ENCODE measurements at places on chromosomes 13 and 19.
A peak's percentile ranks its signal among the peaks of the same experiment; 100 is the strongest.

- DNase-seq = no peak
These were observed 1419.4 kb upstream of the SLC10A2 start for GRCh38 chr13:104485571-104485970.

- DNase-seq = peak; percentile 91
These were observed 8.7 kb upstream of the ATP12A start for GRCh38 chr13:24671386-24672113.

- DNase-seq = no peak
These were observed 355.2 kb downstream of the KCNRG start for GRCh38 chr13:50370303-50370950.

DNA sequence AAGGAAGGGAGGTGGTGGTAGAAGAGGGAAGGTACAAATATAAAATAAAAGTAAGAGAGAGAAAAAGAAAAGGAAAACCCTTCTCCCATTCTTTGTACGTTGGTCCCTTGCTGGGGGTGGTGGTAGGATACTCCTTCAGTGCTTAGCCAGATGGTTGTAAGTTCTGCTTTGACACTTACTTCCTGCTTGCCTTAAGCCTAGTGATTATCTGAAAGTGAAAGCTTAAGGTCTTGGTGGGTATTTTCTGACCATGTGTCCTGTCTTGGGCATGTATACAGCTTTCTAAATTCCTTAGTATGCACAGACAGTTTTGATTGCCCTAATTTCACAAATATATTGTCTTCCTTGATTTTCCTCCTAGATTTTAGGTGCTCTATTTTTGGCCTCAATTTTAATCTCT is 314.8 kb downstream of the PCDH17 start:
- DNase-seq = no peak

- DNase-seq = peak; percentile 87
These were observed at the start of gene BRSK1 for GRCh38 chr19:55283548-55284377. Gene BRSK1 (plus strand): TSS chr19:55283997. CDS start chr19:55284443, 446 bp downstream.

GRCh38 chr19:1929021-1929742 is 11.8 kb upstream of the CSNK1G2 start:
- DNase-seq = peak; percentile 82

DNA sequence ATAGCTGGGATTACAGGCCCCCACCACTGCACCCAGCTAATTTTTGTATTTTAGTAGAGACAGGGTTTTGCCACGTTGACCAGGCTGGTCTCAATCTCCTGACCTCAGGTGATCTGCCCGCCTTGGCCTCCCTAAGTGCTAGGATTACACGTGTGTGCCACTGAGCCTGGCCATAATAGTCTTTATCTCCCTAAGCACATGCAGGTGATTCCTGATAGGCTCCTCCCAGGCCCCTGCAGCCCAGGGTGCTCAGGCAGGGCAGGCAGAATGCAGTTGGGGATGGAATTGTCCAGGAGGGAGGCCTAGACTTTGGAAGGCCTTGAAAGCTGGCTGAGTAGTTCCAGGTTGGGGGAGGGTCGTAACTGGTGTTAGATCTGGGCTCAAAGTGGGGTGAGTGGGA is 8.5 kb downstream of the ZNF526 start:
- no peak for DNase-seq

GRCh38 chr19:49229416-49229815 is 71.8 kb downstream of the TRPM4 start:
- no peak for DNase-seq

- DNase-seq = no peak
These were observed 5.7 kb downstream of the AP1M1 start for GRCh38 chr19:16203256-16204004.

DNA sequence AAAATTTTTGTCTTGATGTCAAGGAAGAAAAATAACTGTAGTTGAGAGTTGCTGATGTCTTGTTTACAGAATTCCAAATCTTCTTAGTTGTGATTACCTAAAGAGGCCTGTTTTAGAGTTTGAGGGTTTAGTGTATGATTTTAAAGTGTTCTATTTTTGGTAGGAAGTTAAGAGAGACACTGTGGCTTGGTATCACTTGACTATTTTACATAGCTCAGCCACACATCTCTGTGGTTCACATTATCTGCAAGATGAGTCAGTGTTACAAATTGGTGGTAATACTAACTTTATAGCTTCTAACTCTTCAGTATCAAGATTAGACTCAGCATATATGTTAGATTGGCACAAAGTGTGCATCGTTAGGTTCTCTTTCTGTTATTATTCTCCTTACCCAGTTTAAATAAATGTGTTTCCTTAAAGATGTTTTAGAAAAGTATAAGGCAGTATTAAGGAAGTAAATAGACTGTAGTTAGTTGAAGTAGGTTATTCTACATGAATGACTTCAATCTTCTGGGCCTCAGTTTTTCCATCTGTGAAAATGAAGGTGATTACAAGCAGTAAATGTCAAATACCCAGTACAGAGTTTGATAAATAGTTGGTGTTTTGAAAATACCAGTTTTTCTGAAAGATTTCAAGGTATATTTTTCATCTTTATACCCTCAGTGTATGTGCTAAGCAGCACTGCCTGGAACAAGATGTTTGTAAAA is 33.4 kb downstream of the COG6 start:
- DNase-seq = no peak

DNA sequence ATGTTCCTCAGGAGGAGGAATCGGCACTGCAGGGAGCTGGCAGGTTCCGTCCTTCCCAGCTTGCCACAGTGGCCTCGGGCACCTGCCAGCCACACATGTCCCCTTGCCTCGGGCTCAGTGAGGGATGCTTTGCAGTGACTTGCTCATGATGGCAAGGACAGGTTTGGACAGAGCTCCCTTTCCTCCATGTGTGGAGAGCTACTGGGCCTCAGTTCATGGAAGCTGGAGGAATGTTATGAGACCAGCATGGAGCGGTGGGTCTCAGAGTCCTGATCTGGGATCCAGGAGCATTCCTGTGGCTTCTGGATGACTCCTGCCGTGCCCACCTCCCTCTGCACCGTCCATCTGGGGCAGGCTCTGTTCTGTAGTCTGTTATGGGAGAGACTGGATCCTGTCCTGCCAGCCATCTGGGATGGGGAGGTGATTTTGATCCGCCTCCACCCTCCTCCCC is 59.2 kb downstream of the SIPA1L3 start:
- DNase-seq = no peak

DNA sequence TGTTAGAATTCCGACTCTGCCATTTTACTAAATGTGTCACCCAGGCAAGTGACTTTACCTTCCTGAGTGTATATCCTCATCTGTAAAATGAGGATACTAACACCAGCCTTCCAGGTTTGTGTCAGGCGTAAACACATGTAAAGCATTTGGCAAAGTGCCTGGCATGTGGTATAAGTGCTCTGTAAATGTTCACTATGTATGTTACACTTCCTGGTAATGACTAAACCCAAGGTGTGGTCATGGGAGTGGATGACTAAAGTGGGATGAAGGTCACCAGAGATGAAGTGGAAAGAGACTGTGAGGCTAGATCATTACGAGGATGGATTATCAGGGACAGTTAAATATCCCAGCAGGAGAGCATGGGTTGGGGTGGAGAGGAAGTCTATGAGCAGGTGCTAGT is 25.6 kb downstream of the DEDD2 start:
- peak; percentile 24 for DNase-seq

DNA sequence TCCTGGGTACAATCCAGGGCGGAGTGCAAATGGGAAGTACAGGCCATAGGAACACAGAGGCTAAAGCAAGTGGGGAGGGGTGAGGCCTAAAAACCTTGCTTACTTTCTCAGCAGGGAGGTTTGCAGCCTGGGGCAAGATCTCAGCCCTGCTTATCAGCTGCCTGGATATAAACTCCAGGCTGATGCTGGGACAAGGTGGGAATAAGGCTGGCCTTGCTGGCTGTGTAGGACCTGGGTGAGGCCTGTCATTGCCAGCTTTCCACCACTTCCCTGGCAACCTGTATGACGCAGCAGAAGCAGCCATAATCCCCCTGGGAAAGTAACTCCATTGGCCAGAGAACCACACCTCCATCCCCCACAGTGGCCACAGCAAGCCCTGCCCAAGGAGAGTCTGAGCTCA is 279.1 kb upstream of the ATXN8OS start:
- DNase-seq = no peak

DNA sequence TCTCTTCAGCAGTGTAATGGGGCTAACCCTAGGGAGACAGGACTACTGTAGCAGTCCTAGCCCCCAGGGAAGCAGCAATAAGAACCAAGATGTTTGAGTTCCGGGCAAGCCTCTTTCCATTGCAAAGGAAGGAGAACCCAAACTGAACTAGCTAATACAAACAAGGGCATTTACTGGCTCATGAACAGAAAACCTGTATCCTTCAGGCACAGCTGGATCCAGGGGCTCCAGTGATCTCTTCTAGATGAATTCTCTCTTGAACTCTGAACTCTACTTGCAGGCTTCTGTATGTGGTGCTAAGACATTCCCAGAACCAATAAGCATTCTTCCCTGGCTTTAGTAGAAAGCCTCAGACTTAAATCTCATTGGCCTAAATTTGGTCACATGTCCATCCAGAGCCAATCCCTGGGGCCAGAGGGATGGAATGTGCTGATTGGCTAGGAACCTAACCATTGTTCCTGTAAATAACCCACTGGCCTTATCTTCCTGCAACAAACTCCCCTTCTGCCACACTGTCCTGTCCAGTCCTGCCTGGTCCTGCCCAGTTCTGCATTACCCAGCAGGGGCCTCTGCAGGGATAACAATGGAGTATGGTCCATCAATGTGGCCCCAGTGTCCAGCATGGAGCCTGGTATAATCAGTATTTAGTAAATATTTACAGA is 3.9 kb upstream of the PODNL1 start:
- DNase-seq = no peak

DNA sequence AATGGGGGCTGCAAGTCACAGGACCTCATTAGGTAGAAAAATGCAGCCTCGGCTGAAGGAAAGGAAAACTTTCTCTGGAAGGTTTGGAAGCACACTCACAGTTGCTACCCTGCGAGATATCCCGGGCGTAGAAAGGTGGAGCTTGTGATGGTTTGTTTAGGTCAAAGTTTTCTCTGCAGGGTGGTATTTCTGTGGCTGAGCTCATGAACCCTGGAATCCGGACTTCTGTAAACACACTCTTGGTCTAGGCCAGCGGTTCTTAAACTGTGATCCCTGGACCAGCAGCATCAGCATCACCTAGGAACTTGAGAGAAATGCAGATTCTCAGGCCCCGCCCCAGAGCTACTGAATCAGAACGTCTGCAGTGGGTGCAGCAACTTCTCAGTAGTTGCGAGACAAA is 3.3 kb upstream of the SLC15A1 start:
- no peak for DNase-seq

DNA sequence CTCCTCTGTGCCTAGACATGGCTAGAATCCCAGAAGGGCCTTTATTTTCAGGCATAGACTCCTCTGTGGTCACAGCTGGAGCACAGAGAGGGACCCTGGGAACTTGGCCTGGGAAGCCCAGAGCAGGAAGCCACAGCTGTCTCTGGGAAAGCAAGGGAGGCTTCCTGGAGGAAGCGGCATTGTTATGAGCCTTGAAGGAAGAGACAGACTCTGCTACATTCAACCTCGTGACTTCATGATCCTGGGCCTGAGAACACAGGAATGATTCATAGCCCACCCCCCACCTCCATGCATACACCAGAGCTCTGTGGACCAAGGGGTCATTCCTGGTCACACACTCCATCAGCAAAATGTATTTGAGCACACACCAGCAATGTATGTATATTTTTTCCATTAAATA is 8.6 kb downstream of the RDH8 start:
- DNase-seq = no peak

GRCh38 chr19:16180611-16181010 is 4.6 kb upstream of the FAM32A start:
- DNase-seq = no peak

GRCh38 chr19:48218997-48219396 is 36.7 kb downstream of the CARD8 start:
- DNase-seq = no peak

GRCh38 chr19:872266-872951 is 12.9 kb downstream of the CFD start:
- DNase-seq = no peak

GRCh38 chr13:40999416-40999815 is 19.7 kb downstream of the ELF1 start:
- DNase-seq = no peak

- DNase-seq = no peak
These were observed 18.2 kb upstream of the UBAC2 start for GRCh38 chr13:99182439-99182838.
